Large intestine (tissue), 12 donors: ENCODE measurements at places on chromosomes 6 and 20. TPM values are rescaled to one million over a fixed set of nuclear protein-coding genes. Genes with fewer than 3 reads are reported as not detected.

The RHAG gene
- 1.3 TPM for polyA plus RNA-seq

The MEP1A gene
- 649 TPM for polyA plus RNA-seq

DNA sequence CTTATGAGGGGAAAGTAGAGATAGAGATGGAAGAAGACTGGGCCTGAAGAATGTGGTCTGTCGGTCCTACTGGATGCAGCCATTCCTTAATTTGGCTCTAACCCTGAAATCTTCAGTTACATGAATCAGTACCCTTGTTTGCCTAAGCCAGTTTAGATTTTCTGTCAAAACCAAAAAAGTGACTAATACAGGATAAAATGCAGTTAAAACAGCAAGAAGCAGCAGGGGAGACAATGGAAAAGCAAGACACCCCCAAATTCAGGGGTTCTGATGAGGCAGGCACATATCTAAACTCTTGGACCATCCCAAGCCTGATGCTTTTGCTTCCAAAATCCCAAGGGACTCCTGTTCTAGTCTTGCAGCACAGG is 17.4 kb upstream of the UBE2V1 start:
- H3K36me3 ChIP-seq: peaks cover 59% of the 10 kb centered on the region

GRCh38 chr20:57785720-57786119 is 75.9 kb upstream of the PMEPA1 start:
- H3K4me3 ChIP-seq: no peak overlapping the region
- peaks cover 4% of the 10 kb centered on the region for H3K27me3 ChIP-seq
- H3K4me1 ChIP-seq: no peaks in the 10 kb centered on the region
- no peak for DNase-seq

The TTK gene
- 9.1 TPM for polyA plus RNA-seq

DNA sequence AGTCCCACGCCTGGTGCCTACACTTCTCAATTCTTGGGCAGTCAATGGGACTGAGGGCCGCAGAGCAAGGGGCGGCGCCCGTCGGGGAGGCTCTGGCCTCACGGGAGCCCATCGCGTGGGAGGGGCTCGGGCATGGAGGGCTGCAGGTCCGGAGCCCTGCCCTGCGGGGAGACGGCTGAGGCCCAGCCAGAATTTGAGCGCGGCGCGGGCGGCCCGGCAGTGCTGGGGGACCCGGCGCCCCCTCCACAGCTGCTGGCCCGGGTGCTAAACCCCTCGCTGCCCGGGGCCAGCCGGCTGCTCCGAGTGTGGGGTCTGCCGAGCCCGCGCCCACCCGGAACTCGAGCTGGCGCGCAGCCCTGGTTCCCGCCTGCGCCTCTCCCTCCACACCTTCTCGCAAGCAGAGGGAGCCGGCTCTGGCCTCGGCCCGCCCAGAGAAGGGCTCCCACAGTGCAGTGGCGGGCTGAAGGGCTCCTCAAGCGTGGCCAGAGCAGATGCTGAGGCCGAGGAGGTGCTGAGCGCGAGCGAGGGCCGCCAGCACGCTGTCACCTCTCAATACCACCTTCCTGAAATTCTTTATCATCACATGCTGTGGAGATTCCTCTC is 58.5 kb downstream of the BAK1 start:
- H3K4me1 ChIP-seq: no peaks in the 10 kb centered on the region
- H3K36me3 ChIP-seq: no peaks in the 10 kb centered on the region
- no peak for DNase-seq
- H3K4me3 ChIP-seq: no peak overlapping the region

DNA sequence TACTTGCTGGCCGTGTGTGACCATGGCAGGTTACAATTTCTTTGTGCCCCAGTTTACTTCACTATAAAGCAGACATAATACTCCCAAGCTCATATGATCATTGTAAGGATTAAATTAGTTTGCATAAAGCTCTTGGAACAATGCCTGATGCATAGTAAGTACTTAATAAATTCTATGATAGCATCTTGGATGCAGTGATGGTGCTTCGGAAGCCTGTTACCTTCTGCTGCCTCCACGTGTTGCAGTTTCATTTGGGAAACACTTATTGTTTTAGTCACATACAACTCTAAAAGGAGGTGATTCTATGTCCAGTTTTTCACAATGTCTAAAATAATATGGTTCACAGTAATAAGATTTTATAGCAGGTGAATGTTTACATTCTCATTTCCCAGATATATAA is 343.9 kb downstream of the NRN1 start:
- no peaks in the 10 kb centered on the region for H3K36me3 ChIP-seq
- DNase-seq: no peak
- H3K4me1 ChIP-seq: no peaks in the 10 kb centered on the region
- H3K4me3 ChIP-seq: no peak overlapping the region
- H3K27me3 ChIP-seq: no peaks in the 10 kb centered on the region

The IRF4 gene
- 0.21 TPM for polyA plus RNA-seq

DNA sequence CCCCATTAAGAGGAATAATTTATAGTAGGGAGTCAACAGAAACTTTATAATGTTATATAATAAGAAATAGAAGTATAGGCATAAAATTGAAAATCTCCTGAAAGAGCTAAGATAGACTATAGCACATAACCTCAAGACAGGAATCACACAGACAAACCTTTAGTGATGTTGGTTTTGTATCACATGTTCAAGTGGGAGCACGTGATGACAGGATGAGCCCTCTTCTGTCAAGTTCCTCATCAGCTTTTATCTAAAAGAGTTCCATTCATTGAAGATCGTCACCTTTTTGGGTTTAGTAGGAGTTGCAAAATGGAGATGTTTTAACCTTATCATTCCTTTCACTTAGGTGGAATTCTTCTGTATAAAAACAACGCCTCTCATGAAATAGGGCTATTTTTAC is 127.0 kb downstream of the MCHR2 start:
- no peaks in the 10 kb centered on the region for H3K4me1 ChIP-seq
- no peak overlapping the region for H3K4me3 ChIP-seq
- no peak for DNase-seq
- no peaks in the 10 kb centered on the region for H3K36me3 ChIP-seq

DNA sequence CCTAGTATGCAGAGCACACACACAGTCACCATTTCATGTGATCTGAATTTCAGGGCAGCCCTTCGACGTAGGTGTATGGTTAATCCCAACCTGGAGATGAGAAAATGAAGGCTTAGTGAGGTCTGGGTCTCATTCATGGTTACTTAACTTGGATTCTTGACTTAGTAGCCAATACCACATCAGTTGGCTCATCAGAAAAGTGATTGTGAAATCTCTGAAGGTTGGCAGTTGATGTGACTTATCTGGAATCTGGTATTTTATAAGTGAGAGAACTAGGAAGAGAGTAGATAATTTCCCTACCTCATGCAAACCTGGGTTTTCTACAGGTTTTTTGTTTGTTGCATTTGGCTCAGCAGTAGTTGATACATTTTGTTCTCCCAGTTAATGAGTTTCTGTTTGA is 123.7 kb downstream of the CCDC170 start:
- H3K27ac ChIP-seq: no peak overlapping the region
- no peak for DNase-seq
- no peaks in the 10 kb centered on the region for H3K27me3 ChIP-seq
- H3K36me3 ChIP-seq: no peaks in the 10 kb centered on the region

The SSTR4 gene
- not detected for polyA plus RNA-seq

The FANCE gene
- 9.6 TPM for polyA plus RNA-seq

The HS3ST5 gene
- polyA plus RNA-seq: 2.4 TPM

GRCh38 chr20:44610313-44610962 is 28.1 kb downstream of the PKIG start:
- no peak for DNase-seq
- H3K27ac ChIP-seq: peak overlapping the region; percentile 37
- no peak overlapping the region for H3K4me3 ChIP-seq
- peaks cover 10% of the 10 kb centered on the region for H3K4me1 ChIP-seq
- peaks cover 21% of the 10 kb centered on the region for H3K36me3 ChIP-seq

GRCh38 chr6:40077736-40078135 is 143.5 kb upstream of the MOCS1 start:
- H3K27me3 ChIP-seq: peaks cover 2% of the 10 kb centered on the region
- DNase-seq: no peak
- H3K4me1 ChIP-seq: peaks cover 29% of the 10 kb centered on the region
- no peaks in the 10 kb centered on the region for H3K36me3 ChIP-seq

- no peak overlapping the region for H3K4me3 ChIP-seq
- no peaks in the 10 kb centered on the region for H3K27me3 ChIP-seq
- DNase-seq: no peak
- no peaks in the 10 kb centered on the region for H3K4me1 ChIP-seq
- H3K36me3 ChIP-seq: no peaks in the 10 kb centered on the region
Measured at GRCh38 chr6:149046822-149047246, 270.7 kb upstream of the TAB2 start.

DNA sequence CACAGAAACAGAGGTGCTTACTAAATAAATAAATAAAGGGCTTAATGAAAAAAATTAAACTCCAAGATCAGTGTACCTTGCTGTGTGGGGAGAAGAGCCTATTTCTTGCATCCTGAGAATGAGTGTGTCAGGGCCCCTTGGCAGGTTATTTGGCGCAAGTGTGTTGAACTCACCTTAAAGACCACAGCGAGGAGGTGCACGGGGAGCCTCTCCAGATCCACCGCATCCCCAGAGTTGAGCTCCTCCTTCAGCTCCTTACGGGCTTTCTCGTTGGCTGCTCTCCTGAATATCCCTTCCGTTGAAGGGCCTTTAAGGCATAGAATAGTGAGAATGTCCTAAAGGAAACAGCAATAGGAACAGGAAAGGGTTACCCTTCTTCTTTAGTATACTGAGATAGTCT is 3.6 kb downstream of the TAGAP start:
- peaks cover 5% of the 10 kb centered on the region for H3K27me3 ChIP-seq
- H3K36me3 ChIP-seq: no peaks in the 10 kb centered on the region
- H3K4me3 ChIP-seq: no peak overlapping the region
- no peak overlapping the region for H3K27ac ChIP-seq
- DNase-seq: no peak
- H3K4me1 ChIP-seq: peaks cover 2% of the 10 kb centered on the region

- no peak overlapping the region for H3K27ac ChIP-seq
- no peak overlapping the region for H3K4me3 ChIP-seq
- H3K36me3 ChIP-seq: no peaks in the 10 kb centered on the region
- no peaks in the 10 kb centered on the region for H3K4me1 ChIP-seq
- H3K27me3 ChIP-seq: no peaks in the 10 kb centered on the region
- DNase-seq: no peak
Measured at GRCh38 chr6:159832946-159833345, 32.9 kb downstream of the PNLDC1 start.

DNA sequence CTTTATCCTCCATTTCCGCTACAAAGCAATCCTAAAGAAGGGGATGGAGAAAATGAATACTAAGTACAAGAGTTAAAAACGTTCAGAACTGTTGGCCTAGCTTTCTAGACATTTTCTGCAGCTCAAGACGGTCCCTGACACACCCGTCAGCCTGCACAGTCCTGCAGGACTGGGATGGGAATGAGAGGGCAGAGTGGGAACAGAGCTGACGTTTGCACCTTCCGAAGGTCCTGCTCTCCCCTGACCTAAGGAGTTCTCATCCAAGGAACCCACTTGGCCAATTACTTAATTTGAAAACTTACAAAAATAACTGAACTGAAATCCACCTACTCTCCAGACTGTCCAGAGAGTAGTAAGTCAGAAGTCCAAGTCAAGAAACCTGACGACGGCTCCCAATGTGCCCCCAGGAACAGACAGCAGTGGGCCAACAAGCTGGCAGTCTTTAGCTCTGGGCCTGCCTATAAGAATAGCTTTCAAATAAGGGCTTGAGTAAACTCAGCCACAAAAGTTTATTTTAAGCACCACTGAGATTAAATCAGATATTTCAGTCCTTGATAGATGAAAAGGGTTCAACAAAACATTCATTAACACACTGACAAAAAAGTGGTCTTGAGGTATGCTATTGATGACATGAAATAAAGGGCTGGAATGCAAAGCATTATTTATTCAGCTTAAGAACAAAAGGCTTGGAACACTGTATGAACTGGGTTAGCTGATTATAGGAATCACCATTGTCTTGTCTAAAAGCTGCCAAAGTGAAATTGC is 76.8 kb downstream of the CNKSR3 start:
- H3K27me3 ChIP-seq: no peaks in the 10 kb centered on the region
- H3K4me1 ChIP-seq: peaks cover 2% of the 10 kb centered on the region
- DNase-seq: no peak
- peaks cover 41% of the 10 kb centered on the region for H3K36me3 ChIP-seq
- H3K4me3 ChIP-seq: no peak overlapping the region

DNA sequence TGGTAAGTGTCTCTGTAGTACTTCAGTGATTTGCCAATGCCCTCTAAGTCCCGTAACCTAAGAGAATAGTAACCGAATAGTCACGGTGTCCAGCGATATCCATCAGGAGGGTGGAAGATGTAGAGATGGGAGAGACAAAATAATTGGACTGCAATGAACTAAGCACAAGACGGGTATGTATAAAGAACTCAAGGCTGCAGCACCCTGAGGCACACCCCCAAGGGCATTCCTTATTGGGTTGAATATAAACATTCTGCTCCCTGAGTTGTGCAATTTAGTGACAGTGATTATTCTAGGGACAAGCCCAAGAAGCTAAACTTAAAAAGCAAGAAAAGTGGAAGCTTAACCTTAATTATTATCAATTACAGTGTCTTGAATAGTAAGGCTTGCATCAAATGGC is 14.6 kb downstream of the DST start:
- no peak overlapping the region for H3K4me3 ChIP-seq
- no peak overlapping the region for H3K27ac ChIP-seq
- no peaks in the 10 kb centered on the region for H3K27me3 ChIP-seq

DNA sequence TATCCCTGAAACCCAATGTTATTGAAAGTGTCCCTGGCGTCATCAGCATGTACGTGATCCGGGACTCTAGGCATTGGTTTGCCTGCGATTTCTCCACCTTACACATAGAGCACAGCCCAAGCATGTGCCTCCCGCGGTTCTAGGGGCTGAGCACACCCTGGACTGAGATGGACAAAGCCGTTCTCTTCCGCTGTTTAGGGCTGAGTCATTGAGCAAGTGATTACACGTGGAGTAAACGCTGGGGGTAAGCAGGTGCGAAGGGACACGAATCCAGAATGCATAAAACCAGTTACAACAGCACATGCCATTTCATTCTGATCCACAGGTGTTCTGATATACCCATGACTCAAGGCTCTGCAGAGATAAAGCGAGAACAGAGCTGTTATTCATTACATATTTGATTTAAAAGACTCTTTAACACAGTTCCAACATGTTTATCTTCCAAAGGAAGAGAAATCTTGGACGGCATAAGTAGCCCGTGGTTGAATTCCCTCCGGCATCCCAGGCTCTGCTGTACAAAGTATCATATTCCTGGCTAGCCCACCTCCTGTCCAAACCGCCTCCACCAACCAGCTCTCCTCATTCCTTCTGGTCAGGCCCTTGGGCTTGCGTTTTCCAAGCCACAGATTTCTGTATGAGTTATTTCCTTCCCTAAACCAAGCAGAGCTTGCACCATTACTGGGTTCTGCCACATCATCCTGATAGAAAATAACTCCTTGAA is 36.1 kb upstream of the THBS2 start:
- H3K27ac ChIP-seq: no peak overlapping the region
- no peaks in the 10 kb centered on the region for H3K36me3 ChIP-seq
- H3K27me3 ChIP-seq: peaks cover 3% of the 10 kb centered on the region
- no peak for DNase-seq
- H3K4me3 ChIP-seq: no peak overlapping the region

- no peaks in the 10 kb centered on the region for H3K27me3 ChIP-seq
- H3K36me3 ChIP-seq: no peaks in the 10 kb centered on the region
- H3K4me3 ChIP-seq: no peak overlapping the region
- no peak for DNase-seq
Measured at GRCh38 chr6:154187714-154188113, 148.7 kb downstream of the OPRM1 start.
